Upper lobe of right lung (tissue), 1 donor: ENCODE measurements at places on chromosomes 12 and 14.

DNA sequence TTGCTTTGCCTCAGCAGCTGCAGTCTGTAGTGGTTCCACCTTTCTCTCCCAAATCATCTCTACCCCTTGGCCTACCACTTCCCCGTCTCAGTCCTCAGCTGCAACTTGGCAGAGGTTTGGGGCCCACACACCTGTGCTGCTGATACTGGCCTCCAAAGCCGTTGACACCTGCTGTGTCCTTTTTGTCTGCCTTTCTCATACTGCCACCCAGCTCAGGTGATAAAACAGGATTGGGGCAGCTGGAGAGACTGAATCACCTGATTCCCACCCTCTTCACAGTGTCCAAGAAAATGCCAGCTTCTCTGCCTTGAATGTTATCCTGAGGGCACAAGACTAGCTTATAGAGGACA, 103.7 kb downstream of the ETV6 start:
- DNase-seq = no peak

DNA sequence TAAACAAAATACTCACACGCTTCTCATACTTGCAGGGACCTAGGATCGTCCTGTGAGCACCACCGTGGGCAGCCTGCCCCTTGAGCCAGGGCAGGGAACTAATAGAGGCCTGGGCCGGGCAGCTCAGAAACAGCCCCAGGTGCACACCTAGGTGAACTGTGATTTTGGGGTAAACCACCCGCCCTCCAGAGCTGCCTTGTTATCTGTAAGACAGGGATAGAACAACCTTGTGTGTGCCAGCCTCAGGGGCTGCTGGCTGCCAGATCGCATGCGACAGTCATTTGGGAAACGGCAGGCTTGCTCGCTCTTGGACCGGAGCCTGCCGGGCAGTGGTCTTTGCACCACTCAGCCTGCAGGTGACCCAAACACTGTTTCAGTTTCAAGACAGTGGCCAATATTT, 86.8 kb downstream of the ADGRD1 start:
- peak; percentile 59 for DNase-seq

DNA sequence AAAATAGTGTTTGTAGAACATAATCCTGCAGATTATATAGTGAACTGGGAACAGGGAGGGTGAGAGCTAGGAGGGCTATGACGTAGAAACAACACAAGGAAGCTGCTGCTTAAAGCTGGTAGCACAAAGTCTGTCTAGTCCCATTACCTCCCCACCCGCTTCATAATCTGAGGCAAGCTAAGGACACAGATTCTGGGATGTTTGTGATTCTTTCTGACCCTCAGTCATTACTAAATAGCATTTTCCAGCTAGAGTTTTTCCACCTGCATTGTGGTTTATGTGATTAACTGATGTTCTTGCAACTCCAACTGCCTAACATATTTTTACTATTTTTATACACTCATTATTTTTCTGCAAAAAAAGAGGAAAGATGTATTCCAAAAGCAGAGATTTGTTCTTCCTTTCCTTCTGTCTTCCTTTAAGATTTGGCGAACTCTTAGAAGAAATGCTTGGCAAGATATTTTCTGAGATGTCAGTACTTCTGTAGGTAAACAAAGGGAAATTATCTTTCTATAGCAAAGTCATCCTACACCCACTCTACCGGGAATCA, 293.2 kb upstream of the FAR2 start:
- no peak for DNase-seq

DNA sequence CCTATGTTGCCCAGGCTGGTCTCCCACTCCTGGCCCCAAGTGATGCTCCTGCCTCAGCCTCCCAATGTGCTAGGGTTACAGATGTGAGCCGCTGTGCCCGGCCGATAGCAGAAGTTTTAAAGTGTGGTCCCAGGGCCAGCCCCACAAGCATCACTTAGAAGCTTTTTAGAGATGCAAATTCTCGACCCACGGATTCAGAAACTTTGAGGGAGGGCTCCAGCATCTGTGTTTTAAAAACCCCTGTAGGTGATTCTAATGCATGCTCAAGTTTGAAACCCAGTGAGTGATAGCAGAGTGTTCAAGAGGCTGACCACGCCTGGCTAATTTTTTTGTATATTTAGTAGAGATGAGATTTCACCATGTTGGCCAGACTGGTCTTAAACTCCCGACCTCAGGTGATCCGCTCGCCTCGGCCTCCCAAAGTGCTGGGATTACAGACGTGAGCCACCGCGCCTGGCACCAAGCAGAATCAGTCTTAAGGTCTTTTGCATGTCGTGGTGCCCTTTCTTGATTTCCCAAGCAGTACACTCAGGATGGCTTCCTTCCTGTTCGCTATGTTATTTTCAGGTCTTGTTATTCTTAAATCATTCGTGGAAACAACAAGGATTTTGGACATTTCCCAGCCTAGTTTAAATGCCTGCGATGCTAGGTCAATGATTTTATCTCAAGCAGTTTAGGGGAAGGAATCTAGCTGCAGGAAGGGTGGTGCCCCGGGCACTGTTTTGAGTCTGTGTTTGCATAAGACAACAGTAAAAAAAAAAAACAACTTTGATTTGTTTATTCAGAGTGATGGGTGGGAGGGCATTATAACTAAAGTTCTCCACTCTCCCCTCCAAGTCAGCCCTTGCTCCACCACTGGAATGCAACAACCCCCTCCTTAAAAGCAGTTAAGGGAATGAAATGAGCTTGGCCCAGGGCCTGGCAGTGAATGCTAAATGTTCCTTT, 9.2 kb upstream of the RILPL2 start:
- peak; percentile 71 for DNase-seq

DNA sequence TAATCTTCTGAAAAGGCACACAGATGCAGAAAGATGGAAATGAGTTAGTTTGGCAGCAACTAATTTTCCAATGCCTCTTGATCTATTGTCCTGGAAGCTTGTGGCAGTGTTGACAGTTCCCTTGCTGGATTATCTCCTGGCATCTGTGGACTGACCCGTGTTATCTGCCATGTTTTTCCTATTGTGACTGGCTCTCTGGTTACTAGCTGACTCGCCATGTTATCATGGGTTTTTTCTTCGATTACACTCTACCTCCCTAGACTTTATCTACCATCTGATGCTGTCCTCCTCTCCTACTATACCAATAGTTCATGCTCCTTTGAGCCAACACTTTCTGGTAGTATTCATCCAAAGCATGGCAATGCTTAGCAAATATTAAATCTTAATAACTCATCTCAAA, 63.3 kb upstream of the FLRT2 start:
- no peak for DNase-seq

DNA sequence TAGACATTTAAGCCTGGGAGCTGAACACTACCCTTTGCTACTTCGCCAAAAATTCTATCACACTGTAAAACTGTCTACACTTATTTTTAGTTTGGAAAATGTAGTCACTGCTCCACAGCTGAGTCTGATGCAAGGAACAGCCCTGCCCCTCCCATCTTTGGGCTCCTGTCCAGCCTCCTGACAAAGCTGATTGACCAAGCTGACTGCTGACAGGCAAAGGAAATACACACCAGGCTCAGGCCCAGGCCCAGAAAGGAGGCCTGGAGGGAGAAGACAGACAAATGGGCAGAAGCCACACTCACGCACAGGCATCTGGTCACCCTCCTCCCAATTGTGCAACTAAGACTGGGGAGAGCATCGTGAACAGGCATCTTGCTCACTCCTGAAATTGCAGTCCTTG, 55.3 kb downstream of the ISCA2 start:
- no peak for DNase-seq

DNA sequence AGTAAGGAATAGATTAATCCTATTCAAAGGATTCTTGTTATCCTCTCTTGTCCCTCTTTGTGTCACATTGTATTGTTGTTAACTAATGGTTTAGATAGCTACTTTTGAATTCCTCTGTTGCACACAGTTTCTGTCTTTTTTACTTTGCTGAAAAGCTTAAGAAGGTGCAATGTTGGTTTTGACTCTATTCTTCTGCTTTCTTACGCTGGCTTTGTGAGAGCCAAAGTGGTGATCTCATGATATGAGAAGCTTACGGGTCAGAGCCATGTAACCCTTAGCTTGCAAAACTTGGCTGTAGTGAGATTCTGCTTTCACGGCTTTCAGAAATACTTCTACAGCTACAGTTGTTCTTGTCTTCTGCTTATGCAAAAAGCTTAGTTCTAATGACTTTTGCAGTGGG, 239.7 kb downstream of the TRHDE start:
- DNase-seq = no peak

DNA sequence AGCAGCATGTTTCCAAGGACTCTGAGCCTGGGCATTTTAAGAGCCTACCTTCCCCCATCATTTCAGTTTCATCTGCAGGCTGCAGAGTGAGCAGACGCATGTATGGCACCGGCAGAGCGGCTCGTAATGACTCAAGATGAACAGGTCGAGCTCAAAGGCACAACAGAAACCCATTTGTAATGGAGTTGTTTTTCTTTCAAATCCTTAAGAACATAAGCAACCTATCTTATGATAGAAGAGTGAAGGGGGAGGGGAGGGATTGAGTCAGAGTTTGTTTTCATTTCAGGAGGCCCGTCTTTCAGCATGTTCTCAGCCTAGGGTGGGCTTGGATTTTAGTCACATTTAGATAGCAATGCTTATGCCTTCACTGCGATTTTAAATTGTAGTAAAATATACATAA, 54.9 kb upstream of the CISTR start:
- DNase-seq = no peak

GRCh38 chr12:24913130-24913529, 35.8 kb downstream of the BCAT1 start:
- DNase-seq = no peak

DNA sequence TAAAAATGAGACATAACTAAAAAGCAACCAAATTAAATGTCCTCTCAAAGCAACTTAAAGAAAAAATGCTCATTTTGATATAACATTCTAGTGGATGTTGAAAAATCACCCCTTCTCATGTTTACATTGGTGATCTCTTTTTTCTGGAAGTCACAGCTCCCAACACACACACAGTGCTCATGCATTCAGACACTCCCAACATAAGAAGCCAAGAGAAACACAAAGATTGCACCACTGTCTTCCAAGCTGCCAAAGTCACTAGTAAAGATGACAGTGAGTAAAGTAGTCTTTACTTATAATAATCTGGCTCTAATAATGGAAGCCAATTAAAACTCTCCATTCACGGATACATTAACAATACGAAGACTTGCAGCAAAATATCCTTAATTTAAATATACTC, 218.4 kb downstream of the NTF3 start:
- no peak for DNase-seq
